ENCODE measurements at places on chromosomes 5 and 9. TPM values are rescaled to one million over a fixed set of nuclear protein-coding genes. Genes with fewer than 3 reads are reported as not detected.
A peak's percentile ranks its signal among the peaks of the same experiment; 100 is the strongest.

DNA sequence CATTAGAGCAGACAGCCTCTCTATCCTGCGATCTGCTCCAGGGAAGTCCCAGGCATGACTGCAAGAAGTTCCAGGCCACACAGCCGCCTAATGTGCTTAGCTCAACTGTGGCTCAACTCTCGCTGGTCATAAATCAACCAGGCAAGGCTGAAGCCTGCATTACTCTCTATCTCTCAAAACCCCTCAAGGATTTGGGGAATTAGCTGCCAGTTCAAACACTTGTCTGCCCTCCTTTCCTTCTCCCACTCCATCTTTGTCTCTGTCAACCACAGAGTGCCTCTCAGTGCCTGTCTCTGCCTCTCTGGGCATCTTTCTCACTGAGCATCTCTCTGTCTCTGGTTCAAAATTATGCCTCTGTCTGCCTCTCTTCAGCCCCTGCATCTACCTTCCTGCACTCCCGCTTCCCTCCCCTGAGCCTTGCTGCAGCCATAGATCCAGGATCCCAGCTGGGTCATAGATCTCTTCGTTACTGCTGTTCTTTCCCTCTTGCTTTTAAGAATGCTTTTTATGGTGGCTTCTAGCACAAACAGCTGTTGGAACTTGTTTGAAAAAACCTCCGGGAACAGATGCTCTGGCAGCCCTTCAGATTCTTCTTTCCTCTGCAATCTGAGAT, 27.9 kb upstream of the GALNT10 start:
- peak; percentile 18 for DNase-seq

- DNase-seq = no peak
Measured at GRCh38 chr5:31365776-31366175, 166.1 kb downstream of the DROSHA start.

DNA sequence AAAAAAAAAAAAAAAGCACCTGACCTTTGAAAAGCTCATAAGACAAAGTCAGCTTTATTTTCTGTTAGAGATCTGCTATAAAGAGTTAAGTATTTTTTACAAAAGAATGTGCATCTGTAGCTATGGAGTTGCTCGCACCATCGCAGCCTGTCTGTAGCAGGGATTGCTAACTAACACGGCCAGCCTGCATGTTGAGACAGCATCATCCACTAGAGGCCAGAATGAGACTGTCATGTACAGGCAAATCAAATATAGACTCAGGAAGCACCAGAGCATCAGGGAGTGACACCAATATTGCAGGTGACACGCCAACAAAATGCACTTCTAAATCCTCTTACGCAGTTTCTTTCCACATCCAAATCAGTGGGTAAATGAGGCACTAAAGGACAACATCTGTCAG, 136.3 kb upstream of the RASEF start:
- peak; percentile 22 for DNase-seq

DNA sequence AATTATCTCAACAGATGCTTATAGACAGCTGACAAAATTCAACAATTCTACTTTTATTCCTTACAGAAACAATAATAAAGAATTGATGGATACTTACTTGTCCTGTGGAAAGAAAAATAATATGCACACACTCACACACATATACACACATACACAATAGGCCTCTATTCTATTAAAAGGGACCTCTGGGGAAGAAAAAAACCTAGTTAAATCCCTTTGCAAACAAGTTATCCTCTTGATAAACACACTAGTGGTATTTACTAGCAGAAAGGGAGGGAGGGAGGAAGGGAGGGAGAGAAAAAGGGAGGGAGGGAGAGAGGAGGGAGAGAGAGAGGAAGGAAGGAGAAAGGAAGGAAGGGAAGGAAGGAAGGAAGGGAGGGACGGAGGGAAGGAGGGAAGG, 486.4 kb downstream of the HINT1 start:
- DNase-seq = no peak

The GARIN3 gene
- polyA plus RNA-seq = not detected

GRCh38 chr5:72837524-72838096, 21.1 kb downstream of the TNPO1 start:
- DNase-seq = no peak

The OSMR gene
- 5.9 TPM for polyA plus RNA-seq

The KCTD16 gene
- polyA plus RNA-seq = 2.6 TPM

DNA sequence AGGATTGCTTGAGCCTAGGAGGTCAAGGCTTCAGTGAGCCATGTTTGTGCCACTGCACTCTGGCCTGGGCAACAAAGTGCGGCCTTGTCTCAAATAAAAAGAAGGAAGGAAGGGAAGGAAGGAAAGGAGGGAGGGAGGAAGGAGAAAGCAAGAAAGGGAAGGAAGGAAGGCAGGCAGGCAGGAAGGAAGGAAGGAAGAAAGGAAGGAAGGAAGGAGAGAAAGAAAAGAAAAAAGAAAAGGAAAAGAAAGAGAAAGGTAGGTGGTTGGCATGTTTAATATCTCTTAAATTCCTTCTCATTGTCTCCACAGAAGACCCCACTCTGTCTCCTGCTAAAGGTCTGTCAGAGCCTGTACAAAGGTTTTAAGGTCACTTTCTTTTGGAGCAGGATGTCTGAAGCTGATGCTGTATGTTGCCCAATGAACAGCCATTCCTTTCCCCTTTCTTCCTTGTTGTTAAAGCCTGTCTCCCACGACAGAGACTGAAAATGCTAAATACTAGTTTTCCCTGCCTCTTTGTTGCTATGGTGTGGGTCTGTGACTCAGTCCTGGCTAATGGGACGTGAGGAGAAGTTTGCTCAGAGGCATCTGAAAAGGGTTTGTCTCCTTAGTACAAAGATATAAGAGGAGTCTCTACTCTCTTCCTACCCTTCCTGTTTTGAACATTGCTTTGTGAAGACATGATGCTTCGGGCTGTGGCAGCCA, 213.3 kb downstream of the PCSK1 start:
- DNase-seq = no peak

GRCh38 chr5:88691945-88692868, 190.8 kb downstream of the MEF2C start:
- DNase-seq = no peak

DNA sequence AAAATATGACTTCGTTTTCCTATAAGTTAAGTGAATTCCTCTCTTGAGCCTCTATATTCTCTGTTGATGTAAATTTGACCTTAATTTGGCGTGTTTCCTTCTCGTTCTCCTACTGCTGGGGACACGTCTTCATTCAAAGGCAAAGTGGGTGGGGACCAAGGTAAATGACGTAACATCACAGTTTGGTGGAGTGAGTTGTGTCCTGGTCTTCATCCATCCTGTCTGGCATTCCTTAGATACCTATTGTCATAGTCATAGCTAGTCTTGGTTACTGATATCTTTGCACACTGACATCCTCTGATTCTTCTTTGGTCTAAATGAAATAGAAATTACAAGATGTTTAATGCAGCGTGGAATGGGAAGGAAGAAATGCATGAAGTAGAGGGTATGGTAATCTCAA, 108.5 kb downstream of the NNT start:
- DNase-seq = no peak

The ECSCR gene
- polyA plus RNA-seq = 21.6 TPM

DNA sequence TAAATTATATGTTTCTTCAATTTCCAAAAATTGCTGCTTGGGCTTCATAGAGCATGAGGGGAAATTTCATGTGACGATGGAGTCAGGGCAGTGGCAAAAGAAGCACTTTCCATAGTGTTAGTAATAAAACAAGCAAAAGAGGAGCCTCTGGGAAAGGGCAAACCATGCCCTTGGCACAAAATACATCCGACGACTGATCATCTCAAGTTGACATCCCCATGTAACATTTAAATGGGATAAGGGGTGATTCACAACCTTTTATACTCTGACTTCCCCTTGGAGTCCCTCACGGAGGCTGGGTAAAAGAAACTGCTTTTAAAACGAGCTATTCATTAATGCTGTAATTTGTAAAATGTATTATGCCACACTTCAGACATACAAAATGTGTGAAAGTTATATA, 161.4 kb upstream of the DMRT1 start:
- DNase-seq = no peak

- DNase-seq = no peak
Measured at GRCh38 chr9:129629251-129629820, 3.4 kb downstream of the NTMT1 start.

Measured in large intestine (tissue), 12 donors.